Large intestine (tissue), 12 donors: ENCODE measurements at places on chromosomes 3 and 15.

GRCh38 chr15:40242213-40242599 is 3.3 kb downstream of the PAK6 start:
- DNase-seq, result no peak

GRCh38 chr3:171159024-171159821 is 132.7 kb upstream of the SLC2A2 start:
- DNase-seq, result no peak

GRCh38 chr15:50765195-50765967 is at the start of gene SPPL2A:
SPPL2A (minus strand) TSS chr15:50765706; CDS start chr15:50765533, 173 bp downstream.
- DNase-seq, result peak; percentile 89

DNA sequence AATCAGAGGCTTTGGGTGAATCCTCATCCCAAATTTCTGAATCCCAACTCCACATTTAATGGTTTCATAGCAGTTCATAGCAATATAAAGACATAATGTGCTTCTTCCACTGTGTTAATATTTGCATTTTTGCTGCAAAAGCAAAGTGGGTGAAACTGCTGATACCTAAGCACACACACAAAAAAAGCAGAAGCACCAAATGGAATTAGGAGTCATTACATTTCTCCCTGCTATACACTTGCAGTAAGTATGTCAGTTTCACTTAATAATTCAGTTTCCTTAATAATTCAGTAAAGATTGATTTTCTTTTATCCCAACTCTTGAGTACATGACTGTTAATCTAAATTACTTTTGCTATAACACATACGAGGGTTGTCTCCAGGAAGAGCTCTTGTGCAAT is 48.9 kb upstream of the ALCAM start:
- no peak for DNase-seq

DNA sequence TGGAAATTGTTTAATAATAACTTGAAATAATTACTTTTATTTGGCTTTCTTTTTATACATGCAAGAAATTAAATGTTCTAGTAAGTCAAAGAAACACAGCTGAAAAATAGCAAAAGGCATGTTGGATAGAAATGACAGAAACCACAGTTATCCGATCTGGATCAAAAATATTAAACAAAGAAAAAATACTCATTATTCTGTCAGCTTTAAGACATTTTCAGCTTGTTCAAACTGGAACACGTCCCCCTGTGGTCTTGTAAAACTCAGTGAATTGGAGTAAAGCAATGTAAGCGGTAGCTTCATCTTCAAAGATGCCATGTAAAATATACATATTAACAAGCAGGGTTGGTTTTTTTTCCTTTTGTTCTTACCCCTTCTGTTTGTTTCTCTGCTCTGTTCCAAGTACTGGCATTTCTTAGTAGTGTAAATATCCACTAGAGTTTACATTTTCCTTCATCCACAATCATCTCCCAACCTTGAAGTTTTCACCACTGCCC is 223.4 kb downstream of the IGSF11 start:
- DNase-seq, result no peak

DNA sequence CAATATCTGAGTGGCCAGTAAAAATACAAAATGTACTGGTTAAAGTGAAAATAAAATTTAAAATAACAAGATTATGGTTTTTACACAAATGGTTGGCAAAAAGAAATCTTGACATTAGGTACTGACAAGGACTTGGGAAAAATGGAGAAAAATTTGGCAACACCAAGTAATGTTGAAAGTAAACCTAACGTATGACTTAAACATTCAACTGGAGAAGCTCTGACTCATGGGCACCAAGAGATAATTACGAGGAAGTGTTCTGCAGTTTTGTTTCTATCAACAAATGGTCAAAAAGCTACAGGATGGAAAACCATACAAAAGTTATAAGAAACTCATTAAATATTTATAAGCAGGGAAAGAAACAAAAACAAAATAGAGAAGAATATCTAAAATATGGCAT is 177.7 kb downstream of the ZNF385D start:
- no peak for DNase-seq

DNA sequence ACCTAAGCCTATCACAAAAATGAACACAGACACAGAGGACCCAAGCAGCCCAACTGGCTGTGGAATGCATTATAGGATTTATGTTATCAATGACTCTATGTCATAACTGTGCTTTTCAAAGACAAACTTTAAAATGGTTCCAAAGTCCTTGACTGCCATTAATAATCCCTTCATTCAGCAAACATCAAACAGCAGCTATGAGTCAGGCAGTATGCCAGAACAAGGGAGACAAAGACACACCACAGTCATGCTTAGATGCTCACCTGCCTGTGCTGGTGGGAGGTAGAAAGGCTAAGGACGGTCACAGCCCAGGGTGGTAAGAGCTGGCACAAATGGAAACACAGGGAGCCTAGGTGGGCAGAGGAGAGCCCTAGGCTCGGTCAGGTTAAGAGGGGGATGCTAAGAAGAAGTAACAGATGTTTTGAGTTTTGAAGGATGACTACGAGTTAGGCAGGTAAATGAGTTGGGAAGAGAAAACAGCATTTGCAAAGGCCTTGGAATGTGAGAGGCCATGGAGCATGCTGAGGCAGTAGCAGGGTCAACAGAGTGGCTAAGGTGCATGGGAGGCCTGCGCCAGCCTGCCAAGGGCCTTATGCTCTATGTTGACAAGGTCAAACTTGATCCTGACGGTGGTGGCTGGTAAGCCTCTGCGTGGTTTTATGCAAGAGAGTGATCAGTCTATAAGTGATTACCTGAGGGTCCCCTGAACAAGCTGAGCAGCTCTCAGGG is 23.0 kb downstream of the NMNAT3 start:
- DNase-seq, result peak; percentile 92

- no peak for DNase-seq
These were observed 136.9 kb upstream of the CFAP20DC start for GRCh38 chr3:59186725-59187124.
